Kidney (tissue), 22 donors: ENCODE measurements at places on chromosomes 3 and 15. TPM values are rescaled to one million over a fixed set of nuclear protein-coding genes. Genes with fewer than 3 reads are reported as not detected.

- peak; percentile 67 for DNase-seq
Measured at GRCh38 chr15:71448688-71449114, 333.4 kb downstream of the THSD4 start.

DNA sequence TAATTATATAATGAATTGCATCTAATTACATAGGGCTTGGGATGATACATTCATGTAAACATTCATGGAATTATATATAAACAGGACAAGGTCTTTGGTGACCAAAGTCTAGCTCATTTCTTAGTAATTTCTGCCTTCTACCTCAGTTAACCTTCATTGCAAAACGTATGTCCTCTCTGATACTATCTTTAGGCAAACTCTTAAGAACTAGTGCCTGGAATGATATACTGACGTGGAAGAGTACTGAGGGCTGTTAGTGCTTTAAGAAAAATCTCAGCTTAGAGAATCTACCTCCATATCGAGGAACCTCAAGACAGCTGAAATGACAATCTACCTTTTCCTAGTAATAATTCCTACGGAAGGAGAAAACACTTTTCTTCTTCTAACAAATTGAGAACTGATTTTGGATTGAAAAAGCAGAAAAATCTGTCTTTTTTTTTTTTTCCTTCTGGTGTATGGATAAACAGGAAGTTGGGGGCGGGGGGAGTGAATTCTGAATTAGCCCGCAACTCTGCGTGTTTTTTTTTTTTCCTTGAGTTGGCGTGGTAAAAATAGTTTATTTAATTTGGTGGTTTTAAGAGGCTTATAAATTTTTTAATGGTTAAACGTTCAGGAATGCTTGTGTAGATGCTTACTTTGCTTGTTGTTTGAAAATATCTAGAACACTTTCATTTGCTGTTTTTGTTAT, 43.2 kb downstream of the RARB start:
- no peak for DNase-seq

DNA sequence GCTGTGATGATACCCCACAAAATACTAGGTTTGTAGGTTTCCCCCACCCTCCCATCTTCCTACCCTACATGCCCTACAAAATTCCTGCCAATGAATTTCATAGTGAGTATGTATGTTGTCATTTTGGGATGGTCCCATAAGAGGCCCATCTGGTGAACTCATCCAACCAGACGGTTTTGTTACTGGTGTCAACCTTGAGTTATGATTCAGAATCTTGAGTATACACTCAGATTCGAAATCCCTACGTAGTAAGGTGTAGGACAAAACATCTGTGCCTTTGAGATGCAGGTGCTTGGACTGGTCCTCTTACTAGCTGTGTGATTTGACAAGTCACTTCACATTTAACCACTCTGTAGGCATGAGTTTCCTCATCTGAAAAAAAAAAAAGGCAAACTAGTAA, 3.6 kb downstream of the SIAH2 start:
- no peak for DNase-seq

GRCh38 chr15:78709263-78709882, 68.4 kb upstream of the CHRNB4 start:
- peak; percentile 85 for DNase-seq

- no peak for DNase-seq
Measured at GRCh38 chr3:48518069-48518468, 14.1 kb upstream of the SHISA5 start.

DNA sequence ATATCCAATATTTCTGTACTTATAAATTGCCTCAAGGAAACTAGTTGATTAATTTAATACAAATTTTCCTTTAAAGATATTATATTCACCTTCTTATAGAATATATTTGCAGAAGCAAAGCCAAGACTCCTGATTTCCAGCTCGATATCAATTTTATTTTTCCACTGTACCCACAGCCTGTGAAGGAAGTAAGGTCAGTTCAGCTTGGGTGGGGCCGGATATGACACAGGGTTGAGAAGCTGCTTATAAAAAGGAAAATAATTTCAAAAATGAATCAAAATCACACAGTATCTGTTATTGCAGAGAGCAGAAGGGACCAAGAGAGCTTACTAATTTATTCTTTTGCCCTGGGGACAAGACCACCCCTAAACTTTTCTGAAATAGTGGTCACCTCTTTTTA, 491.4 kb downstream of the TUSC7 start:
- DNase-seq: no peak

GRCh38 chr3:47711596-47711995, 70.1 kb downstream of the SMARCC1 start:
- DNase-seq: no peak

GRCh38 chr3:33834096-33834453, 35.6 kb downstream of the PDCD6IP start:
- no peak for DNase-seq

SAMD7 gene
- not detected for total RNA-seq

P2RY12 gene
- 2.2 TPM for total RNA-seq

TTLL13 gene
- total RNA-seq: 0.54 TPM

NOX5 gene
- 0.60 TPM for total RNA-seq

HHATL gene
- not detected for total RNA-seq

SEMA5B gene
- 8.4 TPM for total RNA-seq
